ENCODE measurements at places on chromosomes 13 and 19.

GRCh38 chr13:80290591-80290990, 50.3 kb downstream of the SPRY2 start:
- no peak for DNase-seq

GRCh38 chr19:23095418-23095817, 21.4 kb upstream of the ZNF730 start:
- DNase-seq: no peak

GRCh38 chr19:36001605-36002004, 6.6 kb downstream of the SDHAF1 start:
- no peak for DNase-seq

DNA sequence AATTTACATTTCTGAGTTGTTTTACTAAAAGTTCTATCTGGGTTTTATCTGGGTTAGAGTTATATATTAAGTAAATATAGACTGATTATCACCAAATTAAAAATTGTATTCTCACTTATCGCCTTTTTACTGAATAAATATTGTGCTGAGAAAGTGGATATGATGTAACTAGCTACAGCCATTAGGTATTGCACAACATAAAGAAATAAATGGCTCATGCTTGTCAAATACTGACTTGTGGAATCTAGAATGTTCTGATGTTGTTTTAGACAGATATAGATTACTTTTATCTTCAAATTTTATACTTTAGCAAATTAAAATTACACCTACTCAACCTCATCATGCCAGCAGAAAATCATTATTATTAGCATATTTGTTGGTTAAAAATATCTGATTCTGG, 1277.1 kb upstream of the MIR17HG start:
- DNase-seq: no peak

- DNase-seq: no peak
Observed at GRCh38 chr13:112843392-112844111, 125.5 kb upstream of the MCF2L start.

DNA sequence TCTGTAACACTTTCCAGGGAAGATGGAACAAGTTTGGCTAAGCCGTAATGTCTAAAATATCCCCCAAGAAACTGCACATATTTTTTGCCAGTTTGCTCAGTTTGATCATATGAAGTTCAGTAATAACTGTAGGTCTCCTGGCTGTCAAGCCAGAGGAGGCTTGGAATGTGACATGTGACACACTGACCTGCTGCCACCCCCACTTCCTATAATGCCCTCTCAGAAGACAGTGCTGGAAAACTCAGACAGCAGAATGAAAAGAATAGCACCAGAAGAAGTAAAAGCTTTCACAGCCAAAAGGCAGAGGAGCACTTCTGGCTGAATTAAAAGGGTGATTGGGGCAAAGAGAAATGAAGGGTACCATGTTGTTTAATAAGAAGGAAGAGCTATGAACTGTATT, 67.4 kb upstream of the UBAC2 start:
- DNase-seq: no peak

GRCh38 chr19:1991018-1991913, 24.2 kb downstream of the BTBD2 start:
- DNase-seq: no peak

DNA sequence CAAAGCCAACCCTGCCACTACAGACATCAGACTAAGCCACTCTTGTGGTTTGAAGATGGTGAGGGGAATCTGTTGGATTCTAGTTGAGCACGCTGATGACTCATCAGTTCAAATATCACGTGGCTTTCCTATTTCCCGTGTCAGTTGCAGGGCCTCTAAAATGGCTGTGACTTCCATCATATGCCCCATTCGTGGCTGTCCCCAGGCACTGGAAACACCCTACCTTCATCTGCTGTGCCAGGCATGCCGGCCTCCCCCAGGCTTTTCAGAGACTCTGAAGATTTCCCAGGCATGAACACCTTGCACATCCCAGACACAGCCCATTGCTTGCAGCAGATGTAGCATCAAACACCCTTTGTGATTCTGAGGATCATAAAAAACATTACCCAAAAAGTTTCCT, 659.9 kb downstream of the UQCRFS1 start:
- no peak for DNase-seq

DNA sequence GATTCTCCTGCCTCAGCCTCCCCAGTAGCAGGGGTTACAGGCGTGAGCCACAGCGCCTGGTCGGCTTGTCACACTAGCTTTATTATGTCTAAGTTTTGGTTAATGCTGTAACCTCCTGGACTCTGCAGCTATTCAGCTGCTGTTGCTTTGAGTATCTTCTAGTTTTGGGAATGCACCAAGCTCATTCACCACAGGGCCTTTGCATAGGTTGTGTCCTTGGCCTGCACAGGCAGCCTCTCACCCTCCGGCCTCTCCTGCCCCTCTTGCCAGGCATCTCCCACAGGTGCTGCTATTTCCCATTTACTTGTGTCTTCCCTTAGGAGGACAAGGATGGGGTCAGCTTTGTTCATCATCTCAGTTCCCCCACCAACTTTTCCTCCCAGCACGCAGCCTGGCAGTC, 2.4 kb upstream of the CCDC9 start:
- DNase-seq: no peak

DNA sequence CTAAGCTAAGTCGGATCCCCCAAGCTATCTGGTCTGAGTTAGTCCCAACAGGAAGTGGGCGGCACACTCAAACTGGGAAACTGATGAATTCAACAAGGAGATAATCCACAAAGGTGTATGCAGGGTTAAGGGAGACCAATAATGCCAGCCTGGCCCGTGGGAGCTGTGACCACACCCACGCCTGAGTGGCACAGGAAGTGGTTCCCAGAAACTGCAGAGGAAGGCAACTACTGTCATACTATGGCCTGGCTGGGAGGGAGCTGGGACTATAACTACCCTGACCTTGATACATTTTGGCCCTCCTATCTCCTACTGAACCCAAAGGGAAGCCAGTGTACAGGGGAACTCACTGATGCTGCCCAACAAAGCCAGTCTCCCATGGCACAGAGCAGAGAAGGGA, 85.5 kb upstream of the TDRD3 start:
- DNase-seq: no peak

GRCh38 chr13:100694722-100695508, 20.3 kb upstream of the TMTC4 start:
- DNase-seq: no peak

GRCh38 chr13:27919659-27919933, 204 bp upstream of the PDX1 start:
- DNase-seq: no peak

- DNase-seq: no peak
Observed at GRCh38 chr13:49097374-49097773, 121.7 kb downstream of the FNDC3A start.

DNA sequence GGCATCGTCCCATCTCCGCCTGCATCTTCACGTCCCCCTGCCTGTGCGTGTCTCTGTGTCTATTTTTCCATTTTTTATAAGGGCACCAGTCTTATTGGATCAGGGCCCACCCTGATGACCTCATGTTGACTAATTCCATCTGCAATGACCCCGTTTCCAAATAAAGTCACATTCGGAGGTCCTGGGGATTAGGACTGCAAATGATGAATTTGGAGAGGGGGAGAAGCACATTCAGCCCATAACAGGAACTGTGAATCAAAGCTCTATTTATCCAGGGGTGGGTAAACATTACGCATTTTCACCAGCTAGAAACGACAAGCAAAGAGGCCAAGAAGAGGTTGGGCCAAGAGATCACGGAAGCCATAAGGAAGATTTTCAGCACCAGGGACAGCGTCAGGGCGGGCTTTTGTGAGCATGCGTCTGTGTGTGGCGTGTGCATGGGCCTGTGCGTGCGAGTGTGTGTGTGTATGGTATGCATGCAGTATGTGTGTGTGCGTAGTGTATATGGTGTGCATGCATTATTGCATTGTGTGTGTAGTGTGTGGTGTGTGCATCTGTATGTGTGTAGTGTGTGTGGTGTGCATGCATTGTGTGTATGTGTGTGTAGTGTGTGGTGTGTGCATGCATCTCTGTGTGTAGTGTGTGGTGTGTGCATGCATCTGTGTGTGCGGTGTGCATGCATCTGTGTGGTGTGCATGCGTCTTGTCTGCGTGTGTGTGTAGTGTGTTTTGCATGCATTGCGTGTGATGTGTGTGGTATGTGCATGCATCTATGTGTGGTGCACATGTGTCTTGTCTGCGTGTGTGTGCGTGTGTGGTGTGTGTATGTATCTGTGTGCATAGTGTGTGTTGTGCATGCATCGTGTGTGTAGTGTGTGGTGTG, 19.6 kb downstream of the CELF5 start:
- no peak for DNase-seq

DNA sequence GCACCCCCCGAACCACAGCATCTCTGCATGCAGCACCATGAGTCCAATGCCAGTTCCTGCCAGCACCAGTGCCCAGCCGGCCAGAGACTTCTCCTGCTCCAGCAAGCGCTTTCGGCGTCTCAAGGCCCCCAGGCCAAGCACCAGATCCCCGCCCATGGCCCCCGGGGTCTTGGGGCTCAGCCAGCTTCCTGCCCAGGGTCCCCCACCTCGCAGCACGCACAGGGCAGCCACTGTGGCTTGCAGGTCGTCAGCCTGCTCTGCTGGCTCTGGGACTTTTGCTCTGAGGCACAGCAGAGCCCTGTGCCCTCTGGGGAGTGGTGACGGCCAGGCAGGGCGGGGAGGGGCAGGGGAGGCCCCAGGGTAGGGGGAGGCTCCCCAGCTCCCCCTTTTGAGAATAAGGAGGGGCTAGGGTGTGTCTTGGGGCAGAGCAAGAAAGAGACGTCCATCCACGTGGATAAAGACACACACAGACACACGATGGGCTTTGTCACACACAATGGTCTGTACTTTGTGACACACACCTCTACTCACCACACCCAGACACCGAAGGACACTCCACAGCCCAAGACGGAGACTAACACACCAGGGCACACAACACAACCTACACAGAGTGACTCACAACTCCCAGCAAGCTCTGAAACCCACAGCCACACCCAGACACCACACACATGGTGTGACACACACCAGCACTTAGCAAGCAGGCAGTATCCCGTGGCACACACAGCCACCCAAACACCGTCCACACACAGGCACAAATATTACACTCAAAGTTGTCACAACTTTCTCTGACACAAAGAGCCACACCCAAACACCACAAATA, at the start of gene KCNN4:
TSS of gene KCNN4 (minus strand) at position 268 of the 820 bp plus-strand sequence. CDS start at position 156, 112 bp downstream.
- no peak for DNase-seq

DNA sequence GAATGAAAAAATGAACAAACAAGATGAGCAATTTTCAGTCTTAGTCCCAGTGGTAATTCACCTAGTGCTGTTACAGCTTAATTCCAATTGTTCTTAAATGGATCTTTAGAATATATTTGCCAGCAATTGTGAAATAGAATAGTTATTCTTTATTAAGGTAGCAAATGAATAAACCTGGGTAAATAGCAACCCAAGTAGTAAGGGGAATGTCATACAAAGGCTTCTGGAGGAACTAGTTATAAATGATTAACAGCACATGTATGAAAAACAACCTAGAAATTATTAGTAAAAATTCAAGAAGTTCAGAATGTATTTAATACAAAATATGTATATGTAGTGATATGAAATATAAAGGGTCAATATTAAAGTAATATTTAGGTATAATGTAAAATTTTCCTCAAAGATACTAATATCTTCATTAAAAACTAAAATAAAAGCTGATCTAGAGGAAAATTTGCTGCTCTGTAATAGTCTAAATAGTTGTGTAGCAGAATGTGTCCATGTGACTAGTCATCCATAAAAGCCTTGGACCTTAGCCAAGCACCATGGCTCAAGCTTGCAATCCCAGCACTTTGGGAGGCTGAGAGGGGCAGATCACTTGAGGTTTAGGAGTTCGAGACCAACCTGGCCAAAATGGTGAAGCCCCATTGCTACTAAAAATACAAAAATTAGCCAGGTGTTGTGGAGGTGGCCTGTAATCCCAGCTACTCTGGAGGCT, 535.9 kb upstream of the ATXN8OS start:
- no peak for DNase-seq
